ENCODE measurements at places on chromosomes 3 and 15.
A peak's percentile ranks its signal among the peaks of the same experiment; 100 is the strongest.

DNA sequence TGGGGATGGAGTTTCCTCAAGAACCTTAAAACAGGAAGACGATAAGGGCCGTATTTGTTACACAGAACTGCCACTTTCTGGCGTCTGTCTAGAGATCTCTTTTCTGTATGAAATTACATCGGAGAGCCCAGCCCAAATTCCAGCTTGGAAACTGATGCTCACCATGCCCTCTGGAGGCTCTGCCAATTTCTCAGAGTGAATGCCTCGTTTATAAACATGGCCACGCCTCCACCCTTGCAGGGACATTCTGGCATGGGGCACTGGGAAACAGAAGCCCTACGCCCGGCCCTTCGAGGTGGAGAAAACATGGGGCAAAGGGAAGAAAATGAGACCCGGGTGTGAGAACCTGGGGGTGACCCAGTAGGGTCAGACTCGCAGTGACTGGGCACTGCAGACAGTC lies 53.4 kb upstream of the SEC13 start:
- no peak for DNase-seq

DNA sequence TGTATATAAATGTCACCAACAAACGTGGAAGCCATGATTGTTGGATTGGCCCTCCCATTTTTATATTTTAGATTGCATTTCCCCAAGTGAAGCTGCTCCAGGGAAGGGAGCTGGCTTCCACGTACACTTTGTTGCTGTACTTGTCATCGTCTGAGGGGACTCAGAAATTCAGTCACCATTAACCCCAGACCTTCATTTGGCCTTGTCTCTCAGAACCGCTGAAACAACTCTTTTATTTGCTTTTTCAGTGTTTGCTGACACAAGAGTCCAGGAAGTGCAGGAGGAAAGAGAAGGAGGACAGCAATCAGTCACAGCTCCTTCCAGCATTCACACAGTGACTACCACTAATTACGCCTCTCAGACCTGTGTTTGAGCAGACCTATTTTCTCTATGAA lies 276.5 kb downstream of the TBL1XR1 start:
- DNase-seq = no peak

- DNase-seq = no peak
Observed at GRCh38 chr3:4899710-4900109, 79.5 kb upstream of the BHLHE40 start.

DNA sequence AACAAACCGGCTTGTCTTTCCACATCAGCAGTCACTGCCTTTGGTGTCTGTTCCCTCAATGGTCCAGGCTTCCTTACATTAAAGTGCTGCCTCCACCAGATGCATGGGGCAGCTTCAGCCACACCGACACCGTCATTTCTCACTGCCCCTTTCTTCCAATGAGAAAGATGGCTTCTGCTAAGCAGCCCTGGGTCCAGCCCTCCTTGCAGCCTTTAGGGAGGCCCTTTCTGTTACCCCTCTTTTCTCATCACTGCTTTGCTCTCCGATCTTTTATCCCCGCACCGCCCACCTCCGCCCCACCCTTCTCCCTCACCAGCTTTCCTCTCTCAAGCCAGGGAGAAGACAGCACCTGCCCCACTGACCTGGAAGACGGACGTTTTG lies 28.2 kb upstream of the CXCR6 start:
- DNase-seq = no peak

- no peak for DNase-seq
Observed at GRCh38 chr3:102796804-102797203, 362.0 kb downstream of the ZPLD1 start.

DNA sequence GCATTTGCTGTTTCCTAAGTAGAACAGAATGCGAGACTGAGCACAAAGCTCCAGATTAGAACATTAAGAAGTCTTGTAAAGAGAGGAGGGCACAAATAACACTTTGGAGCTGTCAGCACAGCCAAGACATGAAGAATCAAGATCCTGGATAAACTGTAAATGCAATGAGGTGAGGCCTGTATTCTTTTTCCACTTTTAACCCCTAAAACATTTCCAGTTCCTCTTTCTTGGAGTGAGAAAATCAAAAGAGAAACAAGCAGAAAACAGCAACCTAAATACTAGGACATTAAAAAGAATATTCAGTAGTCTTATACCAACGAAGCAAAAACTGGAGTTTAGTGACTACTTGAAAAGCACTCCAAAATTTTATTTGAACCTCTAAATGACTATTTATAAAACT lies 204.3 kb downstream of the ZBTB20 start:
- no peak for DNase-seq

GRCh38 chr15:40265355-40265754 lies 17.5 kb downstream of the ANKRD63 start:
- DNase-seq = no peak

GRCh38 chr3:139357899-139358298 lies 14.1 kb downstream of the MRPS22 start:
- no peak for DNase-seq

- no peak for DNase-seq
Observed at GRCh38 chr3:124582621-124583395, 147.4 kb upstream of the UMPS start.

DNA sequence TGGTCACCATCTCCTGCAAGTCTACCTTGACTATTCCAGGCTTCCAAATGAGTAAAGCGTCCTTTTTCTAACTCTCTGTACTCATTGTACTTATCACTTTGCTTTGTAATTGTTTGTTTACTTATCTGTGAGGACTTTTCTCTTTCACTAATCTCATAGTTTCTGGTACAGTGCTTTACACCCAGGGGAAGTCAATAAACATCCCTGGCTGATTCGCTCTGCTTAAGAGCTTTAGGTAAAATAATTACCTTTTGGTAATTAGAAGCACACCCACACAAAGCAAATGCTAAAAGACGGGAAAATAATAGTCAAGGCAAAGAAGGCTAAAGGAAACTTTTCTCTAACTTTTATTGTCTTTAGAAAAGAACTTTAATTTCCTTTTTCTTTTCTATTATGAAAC lies 466.9 kb upstream of the ROBO1 start:
- no peak for DNase-seq

- no peak for DNase-seq
Observed at GRCh38 chr3:69433969-69434325, 48.1 kb upstream of the FRMD4B start.

DNA sequence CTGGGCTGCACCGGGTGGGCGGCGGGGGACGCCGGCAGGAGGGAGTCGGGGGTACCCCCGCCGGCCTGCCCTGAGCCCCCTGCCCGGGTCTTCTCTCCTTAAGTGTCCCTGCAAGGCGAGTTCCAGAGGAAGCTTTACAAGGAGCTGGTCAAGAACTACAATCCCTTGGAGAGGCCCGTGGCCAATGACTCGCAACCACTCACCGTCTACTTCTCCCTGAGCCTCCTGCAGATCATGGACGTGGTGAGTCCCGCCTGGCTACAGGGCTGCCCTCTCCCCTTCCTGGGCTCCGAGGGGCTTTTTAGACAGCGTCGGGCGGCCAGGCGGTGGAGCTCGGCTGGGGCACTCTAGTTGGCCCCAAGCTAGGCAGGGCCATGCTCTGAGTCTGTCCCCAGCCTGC lies 480 bp downstream of the CHRNA7 start:
- no peak for DNase-seq

- no peak for DNase-seq
Observed at GRCh38 chr3:112619295-112619694, 21.6 kb downstream of the CCDC80 start.

GRCh38 chr15:64804619-64805018 lies 20.8 kb downstream of the PIF1 start:
- no peak for DNase-seq

GRCh38 chr3:64267721-64268604 lies 42.7 kb upstream of the PRICKLE2 start:
- DNase-seq = peak; percentile 27

DNA sequence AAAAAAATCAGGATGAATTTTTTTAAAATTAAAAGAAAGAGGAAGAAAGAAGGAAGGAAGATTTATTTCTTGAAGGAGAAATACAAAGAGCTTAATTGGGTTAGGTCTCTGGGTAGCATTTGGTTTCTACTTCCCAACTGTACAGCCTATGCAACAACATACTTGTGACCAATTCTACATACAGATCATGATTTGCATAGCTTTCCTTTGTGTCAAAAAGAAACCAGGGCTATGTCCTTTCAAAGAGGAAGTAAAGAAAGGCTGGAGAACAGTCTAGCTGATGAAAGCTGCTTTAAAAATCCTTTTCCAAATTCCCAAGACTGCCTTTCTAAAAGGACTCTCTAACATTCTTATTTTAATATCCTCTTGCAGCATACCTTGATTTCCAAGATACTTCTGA lies 6.1 kb upstream of the HGD start:
- no peak for DNase-seq

Data from amygdala (tissue), 56 donors.